HS-27A (cell line): ENCODE measurements at places on chromosomes 5 and 9.

DNA sequence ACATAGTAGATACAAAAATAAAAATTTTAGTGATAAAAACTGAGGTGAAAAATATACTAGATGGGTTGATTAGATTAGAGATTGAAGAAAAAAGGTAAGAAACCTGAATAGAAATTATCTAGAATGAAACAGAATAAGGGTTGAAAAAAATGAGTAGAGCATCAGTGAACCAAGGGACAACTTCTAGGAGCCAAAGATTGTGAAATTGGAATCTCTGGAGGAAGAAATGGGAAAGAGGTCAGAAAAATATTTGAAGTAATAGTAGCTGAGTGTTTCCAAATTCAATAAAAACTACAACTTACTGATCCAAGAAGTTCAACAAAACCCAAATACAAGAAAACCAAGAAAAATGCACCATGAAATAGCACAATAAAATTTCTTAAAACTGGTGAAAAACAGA, 116.6 kb upstream of the STARD4 start:
- DNase-seq = no peak

DNA sequence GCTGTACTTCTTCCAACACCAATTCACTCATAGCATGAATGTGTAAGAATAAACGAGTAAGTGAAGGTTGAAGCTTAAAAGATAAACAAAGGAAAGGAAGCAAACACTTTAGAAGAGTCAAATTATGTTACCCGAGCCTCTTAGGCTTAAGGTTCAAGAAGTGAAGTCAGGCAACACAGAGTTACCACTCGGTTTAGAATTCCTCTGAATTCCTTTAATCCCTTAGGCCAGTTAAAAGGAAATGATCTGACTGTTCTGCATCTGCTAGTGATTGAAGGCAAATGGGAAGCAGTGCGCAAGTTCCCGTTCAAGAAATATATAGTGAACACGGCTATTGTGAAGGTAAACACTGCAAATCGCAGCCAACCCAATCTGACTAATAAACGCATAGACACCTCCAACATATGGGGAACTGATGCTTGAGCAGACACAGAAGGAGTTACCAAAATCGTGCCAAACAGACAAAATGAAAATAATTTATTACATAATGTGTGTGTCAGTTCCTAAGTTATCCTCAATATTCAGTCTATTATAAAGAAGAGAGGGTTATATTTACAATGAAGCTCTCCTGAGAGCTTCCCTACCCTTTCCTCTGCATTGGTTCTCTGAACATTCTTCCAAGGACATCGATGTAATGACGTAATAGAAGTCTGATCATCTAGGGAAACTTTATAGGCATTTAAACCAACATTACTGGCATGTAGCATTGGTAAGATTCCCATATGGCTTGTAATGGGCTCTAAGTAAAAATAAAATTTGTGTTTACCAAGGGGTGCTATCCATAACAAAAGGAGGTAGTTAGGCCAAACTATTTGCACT, 837.1 kb upstream of the ZNF608 start:
- DNase-seq = no peak

DNA sequence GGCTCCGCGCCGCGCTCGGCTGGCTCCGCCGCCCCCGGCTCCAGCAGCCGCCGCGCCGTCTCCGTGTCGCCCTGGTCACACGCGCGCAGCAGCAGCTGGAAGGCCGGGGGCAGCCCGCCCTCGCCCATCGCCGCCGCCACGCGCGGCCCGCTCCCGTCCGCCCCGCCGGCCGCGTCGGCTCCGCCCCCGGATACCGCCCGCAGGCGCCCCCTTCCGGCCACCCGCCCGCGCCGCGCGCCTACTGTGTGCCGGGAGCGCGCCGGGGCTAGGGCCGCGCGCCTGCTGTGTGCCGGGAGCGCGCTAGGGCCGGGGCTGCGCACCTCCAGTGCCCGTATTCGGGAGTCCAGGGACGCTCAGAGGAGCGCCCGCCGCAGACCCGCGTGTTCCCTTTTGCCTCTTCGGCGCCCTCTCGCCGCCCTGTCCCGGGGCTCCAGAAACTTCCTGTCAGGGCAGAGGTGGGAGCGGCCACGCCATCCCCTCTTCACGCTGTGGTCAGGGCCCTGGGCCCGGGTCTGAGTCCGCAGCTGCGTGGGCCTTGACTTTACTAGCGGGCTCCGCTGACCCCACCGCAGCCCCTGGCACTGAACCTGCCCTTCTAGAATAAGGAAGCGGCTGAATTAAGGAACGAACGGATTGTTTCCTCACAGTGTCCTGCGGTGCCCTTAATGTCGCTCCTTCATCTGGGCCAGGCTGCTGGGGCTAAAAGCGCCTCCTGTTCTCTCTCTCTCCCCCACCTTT, at the start of gene ANKS6:
TSS of gene ANKS6 (minus strand) at position 192 of the 738 bp plus-strand sequence. CDS start at position 128, 64 bp downstream.
- DNase-seq = no peak

DNA sequence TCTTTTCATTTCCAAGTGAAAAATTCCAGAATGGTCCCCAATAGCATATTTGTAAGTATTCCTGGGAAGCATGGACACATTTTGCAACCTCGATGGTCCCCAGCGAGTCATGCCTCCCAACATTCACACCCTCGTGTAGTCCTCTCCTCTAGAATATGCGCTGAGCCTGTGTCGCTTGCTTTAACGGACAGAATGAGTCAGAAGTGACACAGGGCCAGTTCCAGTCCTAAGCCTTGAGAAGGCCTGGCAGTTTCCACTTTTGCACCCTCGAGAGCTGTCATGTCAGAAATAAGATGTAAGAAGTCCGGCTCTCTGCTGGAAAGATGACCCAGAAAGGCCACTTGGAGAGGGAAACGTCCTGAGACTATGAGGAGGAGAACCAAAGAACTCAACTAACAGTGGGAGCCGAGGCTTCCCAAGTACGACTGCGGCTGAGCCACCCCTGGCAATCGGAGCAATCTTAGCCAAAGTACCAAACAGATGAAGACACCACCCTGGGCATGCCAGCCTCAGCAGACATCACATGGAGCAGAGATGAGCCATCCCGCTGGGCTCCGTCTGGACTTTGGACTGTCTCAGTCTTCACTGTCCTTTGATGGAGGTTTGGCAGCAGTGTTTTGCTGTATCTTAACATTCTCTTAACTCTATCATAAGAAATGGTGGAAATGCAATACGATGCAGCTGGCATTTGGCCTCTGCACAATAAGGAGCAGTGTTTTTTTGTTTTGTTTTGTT, 42.6 kb upstream of the GFPT2 start:
- no peak for DNase-seq

DNA sequence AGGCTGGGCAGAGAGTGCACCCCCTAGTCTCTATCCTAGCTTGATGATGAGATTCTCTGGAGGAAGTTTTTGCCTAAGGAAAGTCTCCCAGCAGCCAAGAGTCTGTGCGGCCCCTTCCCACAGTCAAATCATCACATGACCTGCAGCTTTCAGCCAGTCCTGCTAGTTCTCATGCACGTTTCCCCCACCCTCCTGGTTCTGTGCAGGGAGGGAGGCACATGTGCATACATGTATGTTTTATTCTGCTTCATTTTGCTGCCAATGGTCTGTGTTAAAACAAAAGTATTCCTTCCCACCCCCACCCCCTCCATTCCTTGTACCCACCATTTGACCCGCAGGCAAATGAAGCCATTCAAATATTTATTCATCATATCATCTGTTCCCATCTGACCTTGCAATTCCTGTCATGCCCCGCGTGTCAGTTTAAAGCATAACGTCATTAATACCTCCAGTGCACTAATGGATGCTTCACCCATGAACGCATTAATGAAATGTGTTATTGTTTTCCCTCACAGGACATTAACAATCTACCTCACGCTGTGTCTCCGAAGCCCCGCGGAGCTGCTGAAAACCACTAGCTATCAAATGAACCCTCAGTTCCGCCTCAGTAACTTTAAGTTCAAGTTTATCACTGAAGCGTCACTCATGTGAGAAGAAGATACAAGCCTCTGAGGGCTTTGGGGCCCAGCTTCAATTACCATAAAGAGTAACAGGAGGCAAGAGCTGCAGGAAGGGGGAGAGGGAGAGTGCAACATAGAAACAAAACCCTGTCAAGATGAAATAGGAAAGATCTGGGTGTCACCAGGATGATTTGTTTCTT, 139.6 kb downstream of the RASEF start:
- DNase-seq = no peak

GRCh38 chr5:29950416-29951145, 1242.9 kb upstream of the CDH6 start:
- no peak for DNase-seq

DNA sequence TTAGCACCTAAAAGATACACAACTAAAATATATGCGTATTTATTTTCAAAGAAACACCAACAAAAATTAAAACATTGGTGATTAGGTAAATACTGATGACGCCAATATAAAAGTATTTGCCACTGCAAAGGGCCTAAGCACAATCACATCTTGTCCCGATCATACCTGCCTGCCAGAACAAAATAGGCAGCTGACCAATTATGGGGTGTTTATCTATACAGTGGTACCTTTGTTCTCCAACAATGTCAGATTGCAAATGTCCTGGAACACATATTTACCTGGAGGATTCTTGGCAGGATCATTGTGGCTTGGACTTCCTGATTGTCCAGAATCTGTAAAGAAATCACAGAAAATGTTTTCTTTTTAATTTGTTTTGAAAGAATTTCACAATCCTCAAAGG, 134.5 kb downstream of the NFIB start:
- no peak for DNase-seq

GRCh38 chr5:35203403-35203802, 26.9 kb downstream of the PRLR start:
- no peak for DNase-seq

- no peak for DNase-seq
Observed at GRCh38 chr5:12413585-12413984, 509.3 kb upstream of the CTNND2 start.

- DNase-seq = no peak
Observed at GRCh38 chr5:100519075-100519474, 16.1 kb upstream of the FAM174A start.

- no peak for DNase-seq
Observed at GRCh38 chr9:99121604-99122003, 16.7 kb downstream of the TGFBR1 start.

GRCh38 chr5:37111426-37112382, 137.5 kb downstream of the CPLANE1 start:
- DNase-seq = no peak

GRCh38 chr9:117992006-117992405, 287.8 kb downstream of the TLR4 start:
- no peak for DNase-seq

DNA sequence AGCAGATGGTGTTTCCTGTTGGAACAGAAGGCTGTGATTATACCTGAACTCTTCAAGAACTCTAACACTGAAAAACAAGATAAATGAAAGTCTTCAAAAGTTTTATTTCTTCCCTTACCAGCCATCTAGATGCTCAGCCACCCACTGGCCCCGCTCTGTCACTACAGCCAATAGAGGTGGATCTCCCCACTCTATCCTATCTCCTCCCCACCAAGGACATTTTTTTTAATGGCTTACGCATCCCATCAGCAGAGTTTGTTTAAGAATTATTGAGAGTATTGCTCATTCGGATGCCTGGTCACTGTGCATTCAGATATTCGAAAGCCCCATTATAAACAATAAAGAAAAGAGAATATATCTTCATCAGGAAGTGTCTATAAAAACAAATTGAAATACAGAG, 159.4 kb downstream of the RASEF start:
- no peak for DNase-seq

DNA sequence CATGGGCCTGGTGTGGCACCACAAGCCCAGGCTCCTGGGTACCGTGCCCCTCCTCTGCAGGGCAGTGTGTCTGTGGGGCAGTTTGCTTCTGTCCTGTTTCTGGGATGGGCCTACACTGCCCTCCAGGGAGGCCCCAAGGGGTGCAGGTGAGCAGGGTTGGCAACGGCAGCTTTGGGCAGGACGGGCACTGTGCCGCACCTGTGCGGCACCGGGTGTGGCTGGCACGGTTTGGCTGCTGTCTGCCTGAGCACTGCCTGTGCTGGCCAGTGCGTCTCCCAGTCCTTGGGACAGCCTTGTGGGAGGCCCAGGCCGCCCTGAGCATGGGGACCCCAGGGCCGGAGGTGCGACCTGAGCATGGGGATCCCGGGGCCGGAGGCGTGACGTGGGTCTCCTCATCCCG, 37.2 kb downstream of the RXRA start:
- DNase-seq = no peak

- no peak for DNase-seq
Observed at GRCh38 chr9:12775679-12776512, 1.1 kb downstream of the LURAP1L start.

DNA sequence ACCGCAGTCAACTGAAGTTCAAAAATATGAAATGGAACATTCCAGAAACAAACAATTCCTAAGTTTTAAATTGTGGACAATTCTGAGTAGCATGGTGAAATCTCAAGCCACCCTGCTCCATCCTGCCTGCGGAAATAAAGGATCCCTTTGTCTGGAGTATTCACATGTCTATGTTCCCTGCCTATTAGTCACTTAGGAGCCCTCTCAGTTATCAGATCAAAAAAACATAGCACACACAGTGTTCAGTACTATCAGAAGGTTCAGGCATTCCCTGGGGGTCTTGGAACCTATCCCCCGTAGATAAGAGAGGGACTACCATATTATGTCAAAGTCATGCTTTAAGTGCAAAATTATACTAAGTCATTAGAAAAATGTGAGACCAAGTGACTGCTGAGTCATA, 300.8 kb downstream of the SEMA5A start:
- DNase-seq = no peak

GRCh38 chr5:10277773-10278630, 27.9 kb downstream of the CCT5 start:
- no peak for DNase-seq

- DNase-seq = no peak
Observed at GRCh38 chr9:7287986-7288385, 511.6 kb downstream of the DMAC1 start.

GRCh38 chr9:120714846-120715388, 647 bp upstream of the MEGF9 start:
- no peak for DNase-seq

- no peak for DNase-seq
Observed at GRCh38 chr9:99162759-99163364, 57.9 kb downstream of the TGFBR1 start.

GRCh38 chr5:90424245-90424644, 14.7 kb upstream of the CETN3 start:
- DNase-seq = no peak

DNA sequence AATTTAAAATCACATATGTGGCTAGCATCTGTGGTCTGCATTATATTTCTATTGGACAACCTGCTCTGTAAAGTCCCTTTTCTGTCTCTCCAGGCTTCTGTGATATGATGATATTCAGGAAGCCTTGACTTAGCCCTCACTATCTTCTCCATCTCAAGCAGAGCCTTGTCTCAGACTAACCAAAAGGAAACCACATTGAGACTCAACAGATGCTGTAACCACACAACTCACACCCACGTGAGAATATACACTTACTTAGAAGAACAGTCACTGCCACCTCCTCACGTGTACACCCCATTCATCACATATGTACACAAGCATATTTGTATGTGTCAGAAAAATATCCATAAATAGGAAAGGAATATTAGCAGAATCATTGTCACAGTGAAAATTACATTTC, 33.6 kb downstream of the HTR4 start:
- no peak for DNase-seq
